ENCODE measurements at places on chromosomes 2 and 18. TPM values are rescaled to one million over a fixed set of nuclear protein-coding genes. Genes with fewer than 3 reads are reported as not detected.
A peak's percentile ranks its signal among the peaks of the same experiment; 100 is the strongest.

DNA sequence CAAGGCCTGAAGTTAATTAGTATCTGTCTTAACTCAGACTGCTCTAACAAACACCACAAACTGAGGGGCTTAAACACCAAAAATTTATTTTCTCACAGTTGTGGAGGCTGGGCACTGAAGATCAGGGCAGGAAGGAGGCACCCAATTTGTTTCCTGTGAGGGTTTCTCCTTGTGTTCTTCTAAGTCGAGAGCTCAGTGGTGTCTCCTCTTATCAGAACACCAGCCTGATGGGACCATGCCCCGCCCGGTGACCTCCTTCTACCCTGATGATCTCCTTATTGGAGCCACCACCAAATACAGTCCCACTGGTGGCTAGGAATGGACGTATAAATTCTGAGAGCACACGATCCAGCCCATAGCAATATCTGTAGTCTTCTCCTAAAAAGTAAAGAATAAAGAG, 20.5 kb downstream of the TMEM18 start:
- no peak overlapping the region for H3K4me3 ChIP-seq
- no peaks in the 10 kb centered on the region for H3K4me1 ChIP-seq
- H3K36me3 ChIP-seq = no peaks in the 10 kb centered on the region
- H3K27ac ChIP-seq = no peak overlapping the region

SPHKAP gene
- polyA plus RNA-seq = 0.02 TPM

DNA sequence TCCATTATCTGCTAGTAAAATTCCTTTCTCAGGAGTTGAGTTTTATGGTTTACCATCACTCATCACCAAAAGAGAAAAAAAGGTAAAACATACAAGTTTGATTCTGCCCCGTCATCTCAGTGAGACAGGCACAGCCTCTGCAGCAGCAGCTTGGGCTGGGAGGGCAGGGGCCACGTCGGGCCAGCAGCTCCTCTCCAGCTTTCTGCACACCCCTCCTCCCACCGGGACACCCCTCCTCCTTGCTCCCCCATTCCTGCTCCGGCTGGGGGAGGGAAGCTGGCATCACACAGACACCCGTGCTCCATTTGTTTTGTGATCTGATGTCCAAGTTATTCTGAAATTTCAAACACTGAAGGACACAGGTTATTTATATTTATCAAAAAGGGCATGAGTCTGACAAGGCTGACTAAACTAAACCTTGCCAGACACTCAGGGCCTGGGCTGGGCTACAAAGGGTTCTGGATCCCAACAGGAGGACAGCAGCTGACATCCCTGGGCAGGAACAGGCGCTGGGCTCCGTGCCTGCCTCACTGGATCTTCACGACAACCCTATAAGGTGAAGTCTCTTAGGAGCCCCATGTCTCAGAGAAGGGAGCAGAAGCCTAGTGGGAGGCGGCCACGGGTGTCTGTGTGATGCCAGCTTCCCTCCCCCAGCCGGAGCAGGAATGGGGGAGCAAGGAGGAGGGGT, 71.4 kb downstream of the HDAC4 start:
- no peaks in the 10 kb centered on the region for H3K36me3 ChIP-seq
- peaks cover 15% of the 10 kb centered on the region for H3K4me1 ChIP-seq
- H3K27ac ChIP-seq = no peak overlapping the region
- H3K4me3 ChIP-seq = no peak overlapping the region
- no peaks in the 10 kb centered on the region for H3K27me3 ChIP-seq

- no peak overlapping the region for H3K4me3 ChIP-seq
- no peaks in the 10 kb centered on the region for H3K4me1 ChIP-seq
- H3K36me3 ChIP-seq = no peaks in the 10 kb centered on the region
- H3K27me3 ChIP-seq = no peaks in the 10 kb centered on the region
Measured at GRCh38 chr2:18078216-18078615, 199.7 kb downstream of the KCNS3 start.

TUBB8B gene
- polyA plus RNA-seq = 0.80 TPM

- no peaks in the 10 kb centered on the region for H3K4me1 ChIP-seq
- no peak within 1 kb of the TSS for H3K4me3 ChIP-seq
- no peaks in the 10 kb centered on the region for H3K27me3 ChIP-seq
Measured at GRCh38 chr2:113173542-113174375, at the start of gene PSD4. Gene PSD4 (plus strand): TSS chr2:113173971. CDS start chr2:113182457, 8,486 bp downstream.

- no peaks in the 10 kb centered on the region for H3K27me3 ChIP-seq
- DNase-seq = no peak
- no peaks in the 10 kb centered on the region for H3K36me3 ChIP-seq
- peaks cover 40% of the 10 kb centered on the region for H3K4me1 ChIP-seq
- H3K27ac ChIP-seq = peak overlapping the region; percentile 15
Measured at GRCh38 chr2:54599326-54599710, 124.1 kb upstream of the EML6 start.

BOK gene
- polyA plus RNA-seq = 11.5 TPM

MPP4 gene
- polyA plus RNA-seq = not detected

POTEC gene
- polyA plus RNA-seq = not detected

GRCh38 chr18:54671291-54671881, 80.3 kb downstream of the DYNAP start:
- no peaks in the 10 kb centered on the region for H3K27me3 ChIP-seq
- H3K36me3 ChIP-seq = no peaks in the 10 kb centered on the region
- no peak overlapping the region for H3K4me3 ChIP-seq
- no peak for DNase-seq
- H3K4me1 ChIP-seq = no peaks in the 10 kb centered on the region

Measured in pancreas (tissue), 10 donors.